ENCODE measurements at places on chromosomes 7 and 10.

GRCh38 chr7:128791121-128791971 lies at the start of gene CCDC136:
CCDC136 (plus strand) TSS chr7:128791968; CDS start chr7:128792412, 444 bp downstream.
- DNase-seq, result no peak

GRCh38 chr7:92808635-92809034 lies 27.7 kb downstream of the CDK6 start:
- no peak for DNase-seq

GRCh38 chr7:55235115-55235514 lies 130.0 kb upstream of the LANCL2 start:
- DNase-seq, result no peak

GRCh38 chr7:135164357-135165061 lies 6.0 kb downstream of the CYREN start:
- DNase-seq, result no peak

DNA sequence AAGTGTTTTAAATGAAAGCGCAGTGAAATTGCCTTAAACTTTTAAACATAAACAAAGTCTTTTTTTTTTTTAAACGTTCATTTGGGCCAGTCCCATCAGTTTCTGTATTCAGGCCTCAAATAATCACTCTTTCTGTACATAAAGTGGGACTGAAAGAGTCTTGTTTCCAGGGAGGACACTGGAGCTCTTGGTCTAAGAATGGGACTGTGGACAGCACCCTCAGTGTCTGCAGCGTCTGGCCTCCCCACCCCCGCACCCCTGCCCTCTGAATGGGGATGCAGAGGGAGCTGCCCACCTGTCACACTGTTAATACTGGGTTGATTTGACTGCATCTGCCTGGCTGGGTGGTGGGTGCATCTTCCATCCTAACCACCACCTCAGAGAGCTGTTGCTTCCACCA lies 5.2 kb downstream of the ZNF365 start:
- no peak for DNase-seq

GRCh38 chr7:30594048-30594539 lies 584 bp upstream of the GARS1 start:
- DNase-seq, result no peak

DNA sequence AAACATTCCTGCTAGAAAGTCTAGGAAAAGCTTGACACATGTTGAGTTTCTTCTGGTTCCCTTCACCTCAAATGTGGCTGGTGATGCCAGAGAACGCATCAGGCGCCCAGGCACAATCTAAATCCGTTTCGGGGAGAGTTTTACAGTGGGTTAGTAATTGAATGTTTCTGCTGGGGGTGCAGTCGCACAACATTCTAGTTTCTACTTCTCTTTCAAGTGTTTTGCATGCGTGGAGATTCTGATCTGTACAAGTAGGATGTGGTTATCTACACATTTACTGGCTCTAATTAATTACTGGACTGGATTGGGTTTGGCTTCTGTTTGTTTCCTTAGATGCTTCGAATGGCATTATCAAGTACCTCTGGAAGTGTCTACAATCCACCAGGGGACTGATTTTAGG lies 173.8 kb downstream of the TMEM26 start:
- no peak for DNase-seq

GRCh38 chr7:133821171-133821570 lies 306.0 kb upstream of the LRGUK start:
- no peak for DNase-seq

GRCh38 chr10:6348096-6348874 lies 145.6 kb downstream of the PFKFB3 start:
- peak; percentile 12 for DNase-seq

GRCh38 chr7:157613575-157614322 lies 276.9 kb downstream of the DNAJB6 start:
- DNase-seq, result no peak

- no peak for DNase-seq
Measured at GRCh38 chr10:77862595-77862994, 64.0 kb downstream of the DLG5 start.

DNA sequence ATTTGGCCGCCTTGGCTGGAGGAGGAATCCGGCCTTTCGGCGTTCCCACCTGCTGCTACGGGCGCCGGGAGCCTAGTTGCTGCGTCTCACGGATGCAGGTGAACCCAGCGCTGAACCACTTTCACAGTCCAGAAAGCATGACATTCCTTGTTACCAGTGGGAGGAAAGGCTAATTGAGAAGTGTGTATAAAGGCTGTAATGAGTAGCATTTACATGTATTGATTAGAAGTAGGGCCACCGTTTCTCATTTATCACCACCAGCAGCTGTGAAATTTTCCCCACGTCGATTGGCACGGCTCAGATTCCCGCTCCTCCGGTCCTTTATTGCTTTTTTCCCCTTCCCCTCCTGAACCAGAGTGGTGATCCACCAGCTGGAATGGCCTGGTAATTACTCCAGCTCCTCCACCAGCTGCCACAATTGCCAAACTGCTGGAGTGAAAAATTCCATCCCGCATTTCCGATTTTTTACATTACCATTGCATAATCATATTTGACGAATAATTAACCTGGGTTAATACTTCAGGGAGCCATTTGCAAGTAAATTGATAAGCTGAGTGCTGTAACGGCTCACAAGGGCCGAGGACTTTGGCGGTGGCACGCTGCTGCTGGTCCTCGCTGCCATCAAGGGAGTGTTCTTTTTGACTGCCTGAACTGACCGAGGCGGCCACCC lies 153.3 kb downstream of the POU6F2 start:
- no peak for DNase-seq

DNA sequence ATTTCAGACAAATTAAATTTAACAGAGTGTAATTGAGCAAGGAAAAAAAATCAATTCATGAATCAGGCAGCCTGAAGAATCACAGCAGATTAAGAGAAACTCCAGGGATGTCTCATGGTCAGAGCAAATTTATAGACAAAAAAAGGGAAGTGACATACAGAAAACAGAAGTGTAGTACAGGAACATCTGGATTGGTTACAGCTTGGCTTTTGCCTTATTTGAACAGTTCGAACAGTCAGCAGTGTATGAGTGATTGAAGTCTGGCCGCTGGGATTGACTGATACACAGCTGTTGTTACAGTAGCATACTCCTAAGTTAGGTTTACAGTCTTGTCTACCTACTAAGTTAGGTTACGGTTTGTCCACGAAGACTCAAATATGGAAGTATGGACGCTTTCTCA lies 255.3 kb downstream of the HPSE2 start:
- DNase-seq, result no peak

DNA sequence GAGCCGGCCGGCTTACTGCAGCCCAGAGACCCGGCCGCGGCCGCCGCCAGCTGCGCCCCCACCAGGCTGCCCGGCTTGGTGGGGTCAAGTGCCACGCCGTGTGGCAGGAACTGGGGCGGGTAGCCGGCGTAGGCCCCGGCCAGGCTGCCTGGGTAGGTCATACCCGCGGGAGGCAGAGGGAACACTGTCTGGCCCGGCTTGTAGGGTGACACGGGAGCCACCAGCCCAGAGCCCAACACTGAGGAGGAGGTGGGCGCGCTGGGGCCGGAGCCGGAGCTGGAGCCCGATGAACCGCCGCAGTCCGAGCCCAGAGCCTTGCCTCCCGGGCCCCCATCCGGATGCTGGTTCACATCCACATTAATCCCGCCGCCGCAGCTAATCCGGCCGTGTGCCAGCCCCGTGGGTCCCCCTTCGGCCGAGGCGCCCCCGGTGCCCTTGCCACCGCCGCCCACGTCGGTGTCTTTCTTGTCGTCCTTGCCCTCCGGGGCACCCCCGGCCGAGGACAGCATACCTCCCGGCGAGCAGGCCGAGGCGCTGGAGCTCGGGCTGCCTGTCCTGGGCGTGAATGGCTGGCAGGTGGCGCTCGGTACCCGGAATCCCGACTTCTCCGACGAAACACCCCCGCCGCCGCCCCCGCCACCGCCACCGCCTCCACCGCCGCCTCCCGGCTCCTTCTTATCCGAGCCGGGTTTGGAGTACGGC lies 2.0 kb downstream of the ZNF503 start:
- peak; percentile 49 for DNase-seq

DNA sequence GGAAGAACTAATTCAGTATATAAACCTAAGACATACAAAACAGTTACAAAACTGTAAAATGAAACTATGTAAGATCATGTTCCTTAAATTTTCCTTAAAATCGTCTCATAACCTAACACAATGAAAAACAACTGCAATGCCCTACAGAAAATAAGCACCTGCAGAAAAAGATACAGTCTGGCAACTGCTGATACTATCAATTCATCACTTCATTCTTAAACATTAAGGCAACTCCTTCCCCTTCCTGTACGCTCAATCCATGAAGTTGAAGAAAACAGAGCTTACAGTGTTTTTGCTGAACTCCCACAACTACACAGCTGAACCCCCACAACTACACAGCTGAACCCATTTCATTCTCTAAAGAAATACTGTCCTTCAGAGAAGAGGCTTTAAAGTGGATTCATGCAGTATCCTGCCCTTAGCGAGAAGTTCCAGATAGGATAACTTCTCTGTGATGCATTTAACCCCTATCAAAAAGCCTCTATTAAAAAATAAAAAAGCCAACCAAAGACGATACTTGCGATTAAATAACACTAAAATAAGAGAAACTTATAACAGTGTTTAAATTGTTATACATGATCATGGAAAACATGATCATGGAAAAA lies 50.0 kb downstream of the JMJD1C start:
- DNase-seq, result no peak

- no peak for DNase-seq
Measured at GRCh38 chr7:33807155-33807530, 98.2 kb upstream of the BMPER start.

DNA sequence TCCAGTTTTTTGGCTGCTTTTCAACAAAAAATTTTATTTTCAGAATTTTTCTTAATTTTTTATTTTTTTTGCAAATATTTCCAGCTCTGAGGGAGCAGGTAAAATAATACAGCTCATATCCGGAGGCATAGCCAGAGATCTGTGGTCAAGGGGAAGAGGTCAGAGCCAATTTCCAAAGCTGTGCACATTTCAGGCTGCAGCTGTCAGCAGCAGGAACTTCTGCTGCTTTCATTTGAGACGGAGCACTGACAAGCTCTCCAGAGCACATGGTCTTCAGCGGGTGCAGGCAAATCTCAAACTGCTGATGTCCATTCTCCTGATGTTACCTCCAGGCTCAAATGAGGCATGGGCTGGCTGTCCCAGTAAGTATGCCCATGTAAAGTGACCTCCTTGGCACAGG lies 31.1 kb downstream of the SLC26A4 start:
- DNase-seq, result no peak

- no peak for DNase-seq
Measured at GRCh38 chr7:54778696-54779540, 19.9 kb upstream of the SEC61G start.

DNA sequence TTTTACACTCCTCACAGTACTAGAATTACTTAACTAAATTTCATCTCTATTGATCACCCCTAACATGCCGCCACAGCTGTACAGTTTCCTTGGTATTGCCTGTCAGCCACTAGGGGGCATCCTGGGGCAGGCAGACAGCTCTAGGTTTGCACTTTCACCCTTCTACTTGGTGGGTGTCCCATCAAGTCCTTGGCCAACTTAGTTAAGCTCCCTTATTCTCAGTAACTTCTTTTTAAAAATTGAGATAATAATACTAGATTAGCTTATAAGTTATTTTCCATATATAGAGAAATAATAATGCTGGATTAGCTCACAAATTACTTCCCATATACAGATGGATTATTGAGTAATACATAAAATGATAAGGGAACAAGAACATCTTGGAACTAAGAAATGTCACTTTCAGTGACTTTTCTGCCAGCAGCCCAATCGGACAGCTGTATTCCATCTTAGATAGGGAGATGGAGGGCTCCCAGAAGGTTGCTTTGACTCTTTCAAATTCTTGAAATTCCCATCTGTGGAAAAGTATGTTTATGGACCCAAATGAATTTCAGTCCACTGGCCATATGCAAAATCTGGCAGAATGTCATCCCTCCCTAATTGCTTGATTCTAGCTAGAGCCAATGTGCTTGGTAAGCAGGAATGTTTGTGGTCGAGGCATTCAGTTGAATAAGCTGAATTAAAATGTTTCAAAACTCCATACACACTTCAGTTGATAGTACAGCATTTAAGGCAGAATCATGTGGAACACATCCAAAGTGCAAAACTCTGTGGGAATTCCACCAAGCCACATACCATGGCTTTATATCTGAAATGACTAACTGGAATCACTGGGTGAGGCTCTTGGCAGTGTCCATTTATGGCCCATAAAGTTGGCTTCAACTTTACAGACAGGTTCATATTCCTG lies 309.7 kb downstream of the CSTF2T start:
- peak; percentile 99 for DNase-seq

- no peak for DNase-seq
Measured at GRCh38 chr10:131580076-131580652, 268.6 kb upstream of the TCERG1L start.

- DNase-seq, result no peak
Measured at GRCh38 chr7:16619979-16620408, 25.6 kb downstream of the ANKMY2 start.

DNA sequence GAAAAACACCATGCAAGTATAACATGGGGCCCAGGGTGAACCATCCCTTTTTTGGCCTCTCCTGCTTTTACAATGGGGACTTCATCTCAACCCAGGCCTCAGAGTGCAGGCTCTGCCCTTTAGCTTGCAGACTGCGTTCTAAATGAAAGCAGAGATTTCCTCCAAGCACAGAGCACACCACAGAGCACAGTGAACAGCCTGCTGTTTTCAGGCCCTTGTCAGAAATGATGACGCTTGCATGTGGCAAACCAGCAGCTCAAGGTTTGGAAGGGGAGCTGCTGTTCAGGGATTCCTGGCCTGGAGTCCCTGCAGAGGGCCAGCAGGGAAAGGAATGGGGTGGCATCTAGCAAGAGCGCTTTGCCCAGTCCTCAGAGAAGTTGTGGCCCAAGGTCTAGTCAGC lies 167.3 kb upstream of the CDCA7L start:
- DNase-seq, result no peak

Data from GM04504 (cell line).